ENCODE measurements at places on chromosomes 1 and 21.

- no peak for DNase-seq
These were observed 78.7 kb downstream of the TYW3 start for GRCh38 chr1:74811436-74812179.

DNA sequence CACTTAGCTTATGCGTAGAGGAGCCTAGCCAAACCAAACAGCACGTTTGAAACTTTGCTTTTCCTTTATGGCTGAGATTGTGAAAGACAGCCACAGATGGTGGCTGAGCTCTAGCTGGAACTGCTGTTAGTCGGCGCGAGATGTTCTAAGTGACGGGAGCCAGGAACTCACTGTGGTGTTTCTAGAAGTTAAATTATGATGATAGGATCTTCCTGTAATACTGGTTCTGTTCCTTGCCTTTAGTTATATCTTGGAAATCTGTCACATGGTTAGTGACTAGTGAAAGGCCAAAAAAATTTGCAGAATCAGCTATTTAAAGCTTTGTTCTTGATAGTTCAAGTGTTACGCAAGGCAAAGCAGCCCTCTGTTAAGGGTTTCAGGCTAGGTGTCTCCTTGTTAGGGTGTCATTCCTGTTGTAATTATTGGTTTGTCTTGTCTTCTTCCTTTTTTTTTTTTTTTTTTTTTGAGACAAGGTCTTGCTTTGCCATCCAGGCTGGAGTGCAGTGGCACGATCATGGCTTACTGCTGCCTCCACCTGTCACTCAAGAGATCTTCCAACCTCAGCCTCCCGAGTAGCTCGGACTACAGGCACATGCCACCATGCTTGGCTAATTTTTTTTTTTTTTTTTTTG, 22.6 kb downstream of the AK4 start:
- DNase-seq, result peak; percentile 82

DNA sequence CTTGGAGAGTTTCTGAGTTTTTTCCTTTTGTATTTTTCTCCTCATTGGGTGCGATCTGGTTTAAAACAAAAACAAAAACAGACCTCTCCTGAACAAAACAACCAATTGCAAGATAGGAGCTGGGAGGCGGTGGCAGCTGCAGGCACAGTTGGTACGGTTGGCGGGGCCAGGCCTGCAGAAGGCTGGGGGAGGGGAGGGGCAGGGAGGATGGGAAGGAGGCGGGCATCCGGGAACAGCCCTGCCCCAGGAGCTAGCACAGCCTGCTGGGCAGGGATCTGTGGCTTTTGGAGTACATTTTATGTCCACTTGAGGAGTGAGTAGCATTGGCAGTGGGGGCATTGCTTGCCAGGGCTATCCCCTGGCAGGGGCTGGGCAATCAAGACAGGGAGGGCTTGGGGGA, 5.2 kb downstream of the CAPN9 start:
- no peak for DNase-seq

DNA sequence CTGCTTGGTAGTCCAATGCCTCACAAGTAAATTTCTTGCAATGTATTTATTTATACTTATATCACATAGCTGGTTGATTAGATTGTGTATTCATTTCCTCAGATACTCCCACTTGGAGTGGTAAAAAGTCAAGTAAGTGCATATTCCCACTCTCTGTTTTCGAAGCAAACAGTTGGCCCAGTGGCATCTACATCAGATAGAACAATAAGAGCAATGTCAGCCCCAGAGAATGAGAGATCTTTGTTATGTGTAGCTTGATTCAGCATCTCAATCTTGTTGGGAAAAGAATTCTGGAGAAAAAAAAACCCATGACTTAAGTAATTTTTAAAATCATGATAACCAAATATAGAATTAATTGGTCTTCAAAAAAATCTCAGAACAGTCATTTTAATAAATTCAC, 25.5 kb downstream of the RGL1 start:
- no peak for DNase-seq

GRCh38 chr1:6261615-6261995, 707 bp upstream of the GPR153 start:
- DNase-seq, result no peak
